ENCODE measurements at places on chromosomes 16 and 17. TPM values are rescaled to one million over a fixed set of nuclear protein-coding genes. Genes with fewer than 3 reads are reported as not detected.
A peak's percentile ranks its signal among the peaks of the same experiment; 100 is the strongest.

- DNase-seq: no peak
These were observed 4.6 kb downstream of the PRSS8 start for GRCh38 chr16:31130899-31131298.

DNA sequence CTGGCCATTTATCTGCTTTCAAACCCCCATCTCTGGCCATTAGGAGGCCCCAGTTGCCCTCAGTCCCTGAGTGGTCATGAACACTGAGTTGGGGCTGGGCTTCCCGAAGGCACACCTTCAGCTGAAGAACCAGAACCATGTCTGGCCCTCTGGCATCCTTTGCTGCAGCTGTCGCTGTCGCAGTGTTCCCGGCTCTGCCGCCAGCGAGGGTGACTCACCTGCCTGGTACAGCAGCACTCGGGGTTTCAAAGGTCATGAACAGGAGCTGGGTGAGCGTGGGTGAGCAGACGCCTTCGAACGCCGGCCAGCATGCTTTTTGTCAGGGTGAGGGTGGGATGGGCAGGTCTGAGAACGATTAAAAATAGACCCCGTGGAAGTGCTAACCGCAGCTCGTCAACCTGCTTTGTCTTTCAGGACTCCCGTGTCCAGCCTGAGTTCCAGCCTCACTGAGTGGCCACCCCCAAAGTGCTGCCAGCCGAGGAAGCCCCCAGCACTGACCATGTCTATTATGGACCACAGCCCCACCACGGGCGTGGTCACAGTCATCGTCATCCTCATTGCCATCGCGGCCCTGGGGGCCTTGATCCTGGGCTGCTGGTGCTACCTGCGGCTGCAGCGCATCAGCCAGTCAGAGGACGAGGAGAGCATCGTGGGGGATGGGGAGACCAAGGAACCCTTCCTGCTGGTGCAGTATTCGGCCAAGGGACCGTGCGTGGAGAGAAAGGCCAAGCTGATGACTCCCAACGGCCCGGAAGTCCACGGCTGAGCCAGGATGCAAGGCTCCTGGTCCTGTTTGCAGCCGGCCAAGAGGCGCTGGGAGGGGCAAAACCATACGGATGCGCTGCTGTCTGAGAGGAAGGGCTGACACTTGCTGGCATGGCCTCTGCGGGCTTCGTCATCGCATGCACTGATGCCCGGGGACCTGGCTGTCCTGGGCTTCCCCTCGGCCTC is 7.6 kb downstream of the SNN start:
- no peak for DNase-seq

DNA sequence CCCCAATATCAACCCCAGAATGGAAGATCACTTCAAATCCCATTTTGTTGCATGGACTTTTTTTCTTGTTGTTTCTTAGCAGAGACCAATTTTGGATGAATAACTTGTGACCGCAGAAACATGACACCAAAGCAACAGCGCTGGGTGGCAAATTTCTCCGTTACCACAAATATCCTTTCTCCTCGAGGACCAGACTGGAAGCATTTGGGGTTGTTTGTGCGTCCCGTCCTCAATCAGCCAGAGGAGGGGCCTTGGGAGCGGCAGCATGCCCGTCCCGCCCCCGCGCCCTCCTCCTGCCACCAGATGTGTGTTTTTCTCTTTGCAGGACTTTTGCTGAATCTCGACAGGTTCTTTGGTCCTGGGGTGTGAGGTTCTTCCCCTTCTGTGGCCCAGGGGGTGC is 282.5 kb upstream of the FOXF1 start:
- DNase-seq: no peak

- DNase-seq: no peak
These were observed 1.1 kb downstream of the RARA start for GRCh38 chr17:40309949-40310510.

GRCh38 chr16:89275837-89276720 is 58.6 kb downstream of the ZNF778 start:
- no peak for DNase-seq

SPATA33 gene
- polyA plus RNA-seq: 2.3 TPM

GRCh38 chr16:53952215-53953208 is 248.6 kb downstream of the FTO start:
- no peak for DNase-seq

DNA sequence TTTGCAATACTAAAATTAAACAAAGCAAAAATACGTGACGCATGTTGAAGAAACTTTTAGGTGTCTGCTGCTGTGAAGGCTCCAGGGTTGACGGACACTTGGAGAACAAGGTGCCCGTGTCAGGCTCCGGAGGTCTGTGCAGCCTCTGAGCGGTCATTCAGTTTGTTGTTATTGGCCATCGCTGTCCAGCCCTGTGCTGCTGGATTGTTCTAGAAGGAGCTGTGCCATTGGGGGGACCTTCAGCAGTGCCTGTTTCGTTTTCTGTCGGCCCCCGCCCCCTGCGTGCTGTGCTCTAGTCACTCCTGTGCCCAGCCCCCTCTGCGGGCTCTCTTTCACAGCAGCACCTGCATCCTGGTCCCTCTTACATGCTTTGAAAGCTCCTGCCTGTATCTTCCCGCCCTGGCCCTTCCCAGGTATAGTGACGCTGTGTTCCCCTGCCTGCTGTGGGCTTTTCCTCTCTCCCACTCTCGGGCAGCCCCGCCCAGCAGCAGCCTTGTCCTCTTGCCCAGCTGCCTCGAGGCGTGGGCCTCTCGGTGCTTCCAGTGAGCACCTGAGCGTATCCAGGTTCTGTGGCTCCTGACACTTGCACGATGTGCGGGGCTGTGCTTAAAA is 50.7 kb downstream of the RNF213 start:
- no peak for DNase-seq

LYRM1 gene
- 41.1 TPM for polyA plus RNA-seq

DNA sequence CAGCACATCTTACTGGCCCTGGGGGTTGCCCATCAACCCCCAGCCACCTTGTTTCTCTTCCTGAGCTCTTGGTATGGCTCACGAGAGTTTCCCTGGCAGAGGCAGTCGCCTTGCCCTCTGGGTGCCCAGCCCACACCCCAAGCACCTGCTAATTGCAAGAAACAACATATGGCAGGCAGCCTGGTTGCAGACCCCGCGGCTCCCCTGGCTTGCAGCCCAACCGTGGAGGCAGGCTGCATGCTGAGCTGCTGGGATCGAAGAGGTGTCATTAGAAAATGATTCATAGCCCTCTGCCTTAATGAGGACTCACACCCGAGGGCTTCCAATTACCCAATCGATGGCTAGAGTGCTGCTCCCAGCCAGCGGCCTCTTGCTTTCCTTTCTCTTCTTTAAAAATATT is 115.7 kb downstream of the TMEM114 start:
- no peak for DNase-seq

SLC16A11 gene
- not detected for polyA plus RNA-seq

DNAH9 gene
- not detected for polyA plus RNA-seq

- DNase-seq: no peak
These were observed 44.0 kb downstream of the TUBD1 start for GRCh38 chr17:59848778-59849177.

DNA sequence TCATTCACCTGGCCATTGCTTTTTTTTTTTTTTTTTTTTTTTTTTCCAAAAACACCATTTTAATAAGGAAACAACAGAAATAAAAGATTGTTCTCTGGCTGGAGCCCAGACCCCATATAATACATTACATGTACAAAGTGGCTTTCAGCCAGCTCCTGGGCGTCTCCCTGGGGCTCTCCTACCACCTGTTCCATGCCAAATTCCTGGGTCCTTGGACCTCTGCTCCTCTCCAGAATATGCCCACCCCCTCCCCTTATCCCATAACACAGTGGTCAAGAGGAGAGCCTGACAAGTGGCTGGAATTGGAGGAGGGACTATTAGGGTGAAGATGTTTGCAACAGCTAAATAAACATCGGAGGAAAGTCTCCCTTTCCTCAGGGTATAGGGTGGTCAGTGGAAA is 3.6 kb upstream of the PHF12 start:
- no peak for DNase-seq

GRCh38 chr17:46170639-46171429 is 22.4 kb downstream of the KANSL1 start:
- DNase-seq: no peak

- no peak for DNase-seq
These were observed 387.1 kb upstream of the TNRC6C start for GRCh38 chr17:77571155-77571981.

TCAP gene
- polyA plus RNA-seq: 0.12 TPM

IRX5 gene
- polyA plus RNA-seq: not detected

- no peak for DNase-seq
These were observed 7.3 kb upstream of the BCAR1 start for GRCh38 chr16:75258807-75259141.

- DNase-seq: no peak
These were observed 55.0 kb downstream of the ZNF423 start for GRCh38 chr16:49800876-49801275.

- DNase-seq: peak; percentile 75
These were observed 13.3 kb downstream of the CAVIN1 start for GRCh38 chr17:42409523-42410318.

DNA sequence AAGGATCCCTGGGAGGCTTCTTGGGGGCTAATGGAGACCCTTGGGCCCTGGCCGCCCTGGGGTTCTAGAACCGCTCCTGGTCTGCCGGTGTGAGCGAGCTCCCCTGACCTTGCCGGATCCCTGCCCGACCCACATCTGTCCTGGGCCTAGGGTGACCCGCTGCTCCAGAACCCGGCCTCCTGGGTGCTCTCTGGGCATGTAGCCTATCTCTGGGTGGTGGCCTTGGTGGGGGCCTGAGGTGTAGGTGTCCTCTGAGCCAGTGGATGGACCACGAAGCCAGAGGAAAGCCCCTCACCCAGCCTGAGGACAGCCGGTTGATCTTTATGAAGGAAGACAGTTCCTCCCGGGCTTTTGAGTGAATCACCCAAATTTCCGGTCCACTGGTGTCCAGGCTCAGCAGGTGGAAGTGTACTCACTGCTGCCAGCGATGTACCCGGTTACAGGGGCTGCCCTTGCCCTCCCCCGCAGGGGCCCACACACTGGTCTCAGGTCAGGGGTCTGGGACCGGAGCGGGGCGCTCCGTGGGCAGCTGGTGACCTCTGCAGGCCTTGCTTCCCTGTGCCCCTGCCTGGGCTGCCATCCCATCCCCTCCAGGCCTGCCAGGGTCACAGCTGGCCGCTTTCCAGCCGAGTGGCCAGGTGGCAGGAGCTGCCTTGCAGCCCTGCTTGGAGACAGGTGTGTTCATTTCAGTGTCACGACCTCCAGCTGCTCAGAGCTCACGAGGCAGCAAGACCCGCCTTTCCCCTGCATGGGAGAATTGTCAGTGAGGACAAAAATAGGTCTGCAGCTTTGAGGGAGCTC is 10.5 kb upstream of the GSE1 start:
- DNase-seq: no peak

GRCh38 chr17:12734926-12735325 is 54.4 kb upstream of the ARHGAP44 start:
- DNase-seq: no peak

- DNase-seq: no peak
These were observed 739.4 kb downstream of the CDH8 start for GRCh38 chr16:61296814-61297213.

PIK3R6 gene
- not detected for polyA plus RNA-seq

DNA sequence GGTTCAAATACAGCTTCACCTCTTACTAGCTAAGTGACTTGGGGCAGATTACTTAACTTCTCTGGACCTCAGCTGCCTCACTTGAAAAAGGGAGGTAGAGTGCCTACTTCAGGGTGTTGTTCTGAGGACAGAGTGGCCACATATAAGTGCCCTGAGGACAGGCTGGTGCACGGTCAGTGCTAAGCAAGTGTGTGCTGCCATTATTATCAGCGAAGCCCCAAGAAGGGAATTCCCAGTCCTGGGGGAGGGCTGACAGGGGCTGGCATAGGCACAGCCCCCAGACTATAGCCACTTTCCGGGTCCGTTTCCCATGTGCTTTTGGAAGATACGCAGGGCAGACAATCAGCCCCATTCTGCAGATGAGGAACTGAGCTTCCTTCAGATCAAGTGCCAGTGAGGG is 2.5 kb downstream of the ZBTB4 start:
- no peak for DNase-seq

HOXB9 gene
- not detected for polyA plus RNA-seq

DNA sequence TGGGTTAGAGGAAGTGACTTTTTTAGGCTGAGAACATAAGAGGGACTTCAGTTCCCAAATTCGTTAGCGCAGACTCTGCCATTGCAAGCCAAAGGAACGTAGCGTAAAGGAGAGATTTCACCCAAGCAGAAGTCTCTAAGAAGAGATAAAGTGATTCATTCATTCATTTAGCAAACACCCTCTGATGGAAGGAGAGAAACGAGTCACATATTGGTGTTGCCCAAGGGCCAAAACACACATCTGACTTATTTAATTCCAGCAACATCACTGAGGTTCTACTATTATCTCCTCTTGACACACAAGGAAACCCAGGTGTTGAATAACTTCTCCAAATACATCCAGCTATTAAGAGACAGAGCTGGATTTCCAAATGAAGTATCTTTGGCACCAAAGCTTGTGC is 85.7 kb upstream of the CACNG3 start:
- no peak for DNase-seq

DNA sequence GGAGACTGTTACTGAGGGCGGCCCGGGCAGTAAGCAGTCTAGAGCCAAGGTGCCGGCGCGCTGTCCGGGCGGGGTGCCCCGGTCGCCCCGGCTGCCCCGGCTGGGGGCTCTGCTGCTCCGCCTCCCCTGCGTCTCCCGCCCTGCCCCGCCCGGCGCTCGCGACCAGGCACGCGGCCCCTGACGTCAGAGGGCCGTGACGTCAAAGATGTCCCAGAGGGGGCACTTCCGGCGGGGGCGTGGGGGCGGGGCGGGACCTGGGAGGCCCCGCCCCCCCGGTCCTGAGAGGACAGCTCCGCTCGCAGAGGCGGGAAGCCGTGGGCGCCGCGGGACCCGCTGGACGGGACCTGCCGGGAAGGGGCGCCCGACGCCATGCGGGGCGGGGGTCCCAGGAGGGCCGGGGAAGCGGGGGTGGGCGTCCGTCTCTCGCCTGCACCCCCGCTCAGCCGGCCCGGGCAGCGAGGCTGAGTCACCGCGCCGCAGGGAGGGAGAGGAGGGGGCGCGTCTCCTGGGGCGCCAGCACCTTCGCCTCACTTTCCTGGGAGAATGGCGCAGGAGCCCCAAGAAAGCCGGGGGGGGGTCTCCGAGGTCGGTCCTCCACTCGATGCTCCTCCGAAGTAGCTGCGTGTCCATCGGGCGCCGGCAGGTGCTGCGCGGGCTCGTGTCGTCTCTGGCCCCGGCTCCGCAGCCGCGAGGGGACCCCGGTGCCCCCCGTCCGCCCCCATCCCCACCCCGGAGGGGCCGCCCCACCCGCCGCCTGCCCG is 4.4 kb upstream of the HIC1 start:
- no peak for DNase-seq

DNA sequence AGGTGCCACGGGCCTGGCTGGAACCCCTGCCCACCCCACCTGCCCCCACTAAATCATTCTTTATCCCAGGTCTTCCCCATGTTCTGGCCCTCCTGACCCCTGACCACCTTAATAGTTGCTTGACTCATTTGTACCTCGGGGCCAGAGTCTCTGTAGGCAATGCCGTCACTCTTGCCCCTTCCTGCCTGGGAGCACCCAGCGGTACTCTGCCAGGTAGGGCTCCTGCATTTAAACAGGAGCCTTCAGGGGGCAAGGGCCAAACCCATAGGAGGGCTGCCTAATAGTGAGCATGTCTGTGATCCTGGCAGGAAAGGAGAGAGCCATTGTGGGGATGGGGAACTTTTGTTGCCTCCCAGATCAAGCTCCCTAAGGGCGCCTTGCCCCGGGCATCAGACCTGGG is 8.8 kb upstream of the ITGA3 start:
- DNase-seq: no peak

KATNIP gene
- polyA plus RNA-seq: 21.2 TPM

GRCh38 chr16:46923513-46924295 is 39.5 kb downstream of the GPT2 start:
- DNase-seq: no peak

BPTF gene
- 34.9 TPM for polyA plus RNA-seq

GRCh38 chr16:57802341-57803133 is at the start of gene KIFC3:
KIFC3 (minus strand) TSS chr16:57802491; CDS start chr16:57798243, 4,248 bp downstream.
- no peak for DNase-seq

ITGA2B gene
- 0.31 TPM for polyA plus RNA-seq

GRCh38 chr16:25092441-25092840 is 19.1 kb upstream of the LCMT1 start:
- DNase-seq: no peak

ZFPM1 gene
- 0.20 TPM for polyA plus RNA-seq

Data from AG04450 (cell line).